Stimulated activated effector memory CD8-positive, alpha-beta T cell treated with anti-CD3 and anti-CD28 coated beads, Interleukin-12 subunit alpha, Interleukin-12 subunit beta, amount 100 ng/mL, for 72 hours (primary cell): ENCODE measurements at places on chromosomes 7 and 10.
A peak's percentile ranks its signal among the peaks of the same experiment; 100 is the strongest.

- DNase-seq: no peak
These were observed 573.8 kb downstream of the POM121L12 start for GRCh38 chr7:53609185-53609584.

DNA sequence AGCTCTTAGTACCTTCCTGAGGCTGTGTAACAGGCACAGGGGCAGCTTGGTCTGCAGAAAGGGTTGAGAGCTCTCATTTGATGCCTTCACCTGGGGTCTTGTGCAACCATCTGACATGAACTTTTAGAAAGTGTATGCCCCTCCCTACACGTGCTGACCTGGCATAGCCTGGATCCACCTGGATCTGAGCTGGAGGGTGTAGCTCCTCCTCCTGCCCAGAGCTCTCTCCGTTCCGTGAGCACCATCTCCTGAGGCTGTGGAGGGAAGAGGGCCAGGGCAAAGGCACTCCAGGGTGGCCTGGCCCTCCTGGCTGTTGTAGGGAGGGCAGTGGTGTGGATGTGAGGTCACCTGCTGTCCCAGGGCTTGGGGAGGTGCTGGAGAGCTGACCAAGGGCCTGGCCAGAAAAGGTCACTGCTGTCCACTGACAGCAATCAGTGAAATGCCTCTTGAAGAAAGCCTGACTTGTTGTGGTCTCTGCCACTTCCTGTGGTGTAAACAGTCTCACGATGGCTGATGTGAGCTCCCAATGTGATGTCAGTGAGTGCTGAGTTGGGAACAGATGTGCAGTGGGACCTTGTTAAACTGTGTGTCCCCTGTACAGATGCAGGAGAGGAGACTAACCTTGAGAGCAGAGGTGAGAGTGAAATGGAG is 23.0 kb downstream of the AMZ1 start:
- DNase-seq: peak; percentile 68

DNA sequence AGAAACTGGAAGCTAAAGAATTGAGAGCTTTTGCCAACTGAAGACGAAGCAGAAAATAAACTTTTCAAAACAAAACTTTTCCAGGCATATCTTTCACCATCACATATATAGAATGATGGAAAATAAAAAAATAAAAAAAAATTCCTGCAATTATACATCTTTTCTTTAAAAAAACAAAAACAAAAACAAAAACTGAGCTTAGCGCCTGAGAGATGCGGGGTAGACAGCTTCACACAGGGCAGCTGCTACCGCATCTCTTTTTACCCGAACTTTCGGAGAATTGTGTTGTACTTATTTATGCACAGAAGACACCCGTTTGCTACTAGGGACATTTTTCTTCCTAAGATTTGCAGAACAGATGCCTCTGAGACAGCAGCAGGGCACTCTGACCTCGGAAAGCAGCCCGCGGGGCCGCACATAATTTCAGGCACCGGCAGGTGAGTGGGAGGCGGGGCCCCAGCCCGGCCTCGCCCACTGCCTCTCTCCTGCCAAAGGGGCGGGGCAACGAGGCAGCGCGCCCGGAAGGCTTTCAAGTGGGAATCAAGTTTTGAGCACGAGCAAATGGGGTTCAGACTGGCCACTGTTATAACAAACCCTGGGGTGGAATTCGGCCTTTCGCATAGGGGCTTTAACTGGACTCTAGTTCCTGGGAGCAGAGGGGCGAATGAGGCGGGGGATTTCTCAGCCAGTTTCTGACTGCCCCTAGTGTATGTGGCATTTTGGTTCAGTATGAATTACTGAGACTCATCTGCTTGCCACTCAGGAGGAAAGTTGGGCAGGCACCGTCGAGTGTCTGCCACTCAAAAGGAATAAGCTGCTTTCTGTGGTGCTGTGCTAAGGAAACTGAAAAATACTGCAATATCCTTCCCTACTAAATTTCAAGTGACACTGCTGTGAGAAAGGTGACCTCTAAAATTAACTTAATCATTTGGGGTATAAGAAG is 18.5 kb upstream of the FAM133B start:
- no peak for DNase-seq

GRCh38 chr7:125484755-125485154 is 555.1 kb upstream of the POT1 start:
- no peak for DNase-seq

DNA sequence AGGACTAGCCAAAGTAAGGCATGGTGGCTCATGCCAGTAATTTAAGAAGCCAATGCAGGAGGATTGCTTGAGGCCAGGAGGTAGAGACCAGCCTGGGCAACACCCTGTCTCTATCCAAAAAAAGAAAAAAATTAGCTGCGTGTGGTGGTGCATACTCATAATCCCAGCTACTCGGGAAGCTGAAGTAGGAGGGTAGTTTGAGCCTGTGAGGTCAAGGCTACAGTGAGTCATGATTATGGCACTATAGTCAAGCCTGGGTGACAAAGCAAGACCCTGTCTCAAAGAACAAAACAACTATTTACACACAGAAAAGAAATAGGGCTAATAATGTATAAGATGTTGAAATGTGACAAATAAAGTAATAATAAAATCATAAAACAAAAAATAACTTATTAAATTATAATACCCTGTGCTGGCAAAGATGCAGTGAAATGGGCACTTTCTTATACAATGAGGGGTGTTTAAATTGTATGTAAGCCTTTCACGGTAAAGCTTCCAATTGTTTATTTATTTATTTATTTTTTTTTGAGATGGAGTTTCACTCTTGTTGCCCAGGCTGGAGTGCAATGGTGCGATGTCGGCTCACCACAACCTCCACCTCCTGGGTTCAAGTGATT is 175.2 kb downstream of the TPST1 start:
- DNase-seq: no peak

- no peak for DNase-seq
These were observed 95.9 kb downstream of the DNMBP start for GRCh38 chr10:99913831-99914235.

- no peak for DNase-seq
These were observed 349.2 kb downstream of the ANKRD30A start for GRCh38 chr10:37474645-37475044.

GRCh38 chr7:154699417-154699816 is 303.5 kb downstream of the PAXIP1 start:
- no peak for DNase-seq

DNA sequence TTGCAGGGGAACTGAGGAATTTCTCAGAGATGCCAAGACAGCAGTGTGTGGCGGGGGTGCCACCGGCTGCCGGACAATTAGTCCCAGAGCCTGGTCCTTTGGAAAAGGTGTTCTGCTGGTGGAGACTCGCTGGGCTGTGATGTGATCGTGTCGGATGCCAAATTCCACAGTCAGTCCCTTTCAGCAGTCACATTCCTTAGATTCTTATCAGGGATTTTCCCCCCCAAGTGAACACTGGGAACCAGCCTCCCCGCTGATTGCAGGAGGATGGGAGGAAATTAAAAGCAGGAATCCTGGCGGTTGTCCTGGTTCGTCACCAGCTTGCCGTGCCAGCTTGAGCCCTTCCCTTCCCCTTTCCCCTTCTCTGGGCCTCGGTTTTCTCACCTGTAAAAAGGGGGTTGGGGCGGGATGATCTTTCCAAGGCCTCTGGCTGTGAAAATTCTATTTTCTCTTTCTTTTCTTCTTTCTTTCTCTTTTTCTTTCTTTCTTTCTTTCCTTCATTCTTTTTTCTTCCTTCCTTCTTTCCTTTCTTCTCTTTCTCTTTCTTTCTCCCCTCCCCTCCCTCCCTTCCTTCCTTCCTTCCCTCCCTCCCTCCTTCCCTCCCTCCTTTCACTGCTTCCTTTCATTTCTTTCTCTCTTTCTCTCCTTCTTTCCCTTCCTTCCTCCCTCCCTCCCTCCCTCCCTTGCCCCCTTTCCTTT is 39.6 kb downstream of the COL26A1 start:
- DNase-seq: no peak

DNA sequence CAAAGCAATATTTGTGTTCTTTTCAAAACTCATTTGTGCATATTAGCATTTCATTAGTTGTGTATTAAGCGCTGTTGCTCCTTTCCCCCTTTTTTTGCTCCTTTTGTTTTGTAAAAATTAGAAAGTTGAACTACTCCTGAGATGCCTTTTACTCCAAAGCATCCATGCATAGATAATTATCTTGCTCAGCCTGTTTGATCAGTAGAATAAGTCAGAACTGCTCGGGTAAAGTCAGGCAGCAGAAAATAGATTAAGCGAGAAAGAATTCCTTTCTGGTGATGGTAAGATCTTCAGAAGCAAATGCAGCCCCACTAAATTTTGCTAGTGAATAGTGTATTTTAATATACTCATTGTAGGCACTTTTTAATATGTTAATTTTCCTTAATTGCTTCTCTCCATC is 227.1 kb downstream of the TEX36 start:
- DNase-seq: no peak

- DNase-seq: no peak
These were observed 1176.9 kb downstream of the TYW1 start for GRCh38 chr7:68173513-68173912.

GRCh38 chr10:104574427-104574826 is 66.7 kb upstream of the SORCS3 start:
- no peak for DNase-seq

DNA sequence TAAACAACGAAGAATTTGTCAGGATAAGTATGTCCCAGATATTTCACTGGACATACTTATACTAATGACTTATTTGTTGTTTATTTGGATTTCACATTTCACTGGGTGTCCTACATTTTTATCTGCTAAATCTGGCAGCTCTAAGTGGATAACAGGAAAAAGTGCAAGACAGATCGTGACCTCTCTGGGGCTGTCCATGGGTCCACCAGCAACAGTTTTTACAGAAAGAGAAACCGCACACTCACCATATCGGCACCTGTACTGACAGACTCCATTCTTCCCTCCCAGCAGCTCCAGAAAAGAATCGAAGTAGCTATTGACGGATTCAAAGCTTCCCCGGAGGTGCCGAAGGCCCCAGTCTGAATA is 393 bp downstream of the PLA2G12B start:
- no peak for DNase-seq
